Fibroblast of skin of right biceps (primary cell): ENCODE measurements at places on chromosomes 16 and 17.

- DNase-seq, result no peak
These were observed 1.1 kb downstream of the TOX3 start for GRCh38 chr16:52545898-52546266.

GRCh38 chr16:49738832-49739231, 117.1 kb downstream of the ZNF423 start:
- no peak for DNase-seq

GRCh38 chr17:17434477-17434876, 42.3 kb upstream of the MED9 start:
- no peak for DNase-seq

DNA sequence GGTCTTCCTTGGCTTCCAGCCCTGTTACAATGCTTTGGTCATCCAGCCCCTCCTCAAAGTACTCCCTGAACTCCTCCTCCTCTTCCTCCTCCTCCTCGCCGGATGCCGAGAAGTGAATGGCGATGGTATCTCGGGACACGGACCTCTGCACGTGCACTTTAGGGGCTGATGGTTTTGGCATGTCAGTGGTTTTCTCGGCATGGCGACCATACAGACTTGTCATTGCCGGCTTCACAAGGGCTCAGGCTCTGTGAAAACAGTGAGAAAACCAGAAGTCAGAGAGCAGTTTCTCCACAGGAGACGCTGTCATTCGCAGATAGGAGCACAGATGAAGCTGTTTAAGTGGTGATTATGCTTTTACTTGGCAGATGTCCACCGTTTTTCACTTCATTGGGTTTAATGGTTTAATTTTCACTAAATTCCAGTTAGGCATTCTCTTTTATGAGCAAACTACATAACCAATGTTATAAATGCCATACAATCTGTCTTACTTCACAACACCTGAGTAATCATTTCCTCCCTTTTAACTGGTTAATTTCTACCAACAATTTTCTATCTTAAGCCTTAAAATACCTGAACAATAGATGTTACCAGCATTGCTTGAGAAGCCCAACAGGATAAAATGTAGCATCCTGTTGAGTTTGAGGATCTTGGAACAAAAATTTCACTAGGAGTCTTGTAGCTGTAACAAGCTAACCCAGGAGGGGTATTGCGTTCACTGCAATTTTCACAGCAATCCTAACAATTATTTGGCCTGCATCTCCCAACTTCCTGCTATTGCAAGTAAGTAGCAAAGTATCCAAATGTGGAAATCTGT, 48.9 kb downstream of the TEX2 start:
- peak; percentile 51 for DNase-seq

DNA sequence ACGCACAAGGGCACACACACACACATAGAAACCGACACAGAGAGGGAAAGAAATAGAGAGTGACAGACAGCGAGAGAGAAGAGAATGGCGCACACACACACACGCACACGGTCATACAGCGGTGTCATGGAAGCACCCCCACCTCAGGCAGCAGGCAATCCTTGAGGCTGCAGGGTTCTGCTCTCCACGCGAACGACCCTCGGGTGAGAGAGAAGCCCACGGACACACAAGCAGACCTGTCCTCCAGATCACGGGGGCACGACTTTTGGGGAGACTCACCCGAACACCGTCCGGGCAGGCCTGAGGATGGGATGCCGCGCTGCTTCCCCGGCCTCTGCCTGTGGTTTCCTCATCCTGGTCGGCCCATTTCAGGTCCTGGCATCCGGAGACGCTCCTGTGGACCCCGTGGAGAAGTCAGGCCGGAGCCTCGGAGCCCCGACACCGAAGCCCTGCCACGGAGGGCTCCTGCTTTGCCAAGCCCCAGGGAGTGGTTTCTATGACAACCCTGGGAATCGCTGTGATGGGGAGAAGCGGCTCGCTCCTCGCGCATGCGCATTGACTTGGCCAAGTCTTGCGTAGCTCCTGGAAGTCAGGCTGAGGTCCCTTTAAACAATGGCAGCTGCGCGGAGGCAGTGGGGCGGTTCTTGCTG, 118.2 kb upstream of the KCNJ18 start:
- peak; percentile 79 for DNase-seq

DNA sequence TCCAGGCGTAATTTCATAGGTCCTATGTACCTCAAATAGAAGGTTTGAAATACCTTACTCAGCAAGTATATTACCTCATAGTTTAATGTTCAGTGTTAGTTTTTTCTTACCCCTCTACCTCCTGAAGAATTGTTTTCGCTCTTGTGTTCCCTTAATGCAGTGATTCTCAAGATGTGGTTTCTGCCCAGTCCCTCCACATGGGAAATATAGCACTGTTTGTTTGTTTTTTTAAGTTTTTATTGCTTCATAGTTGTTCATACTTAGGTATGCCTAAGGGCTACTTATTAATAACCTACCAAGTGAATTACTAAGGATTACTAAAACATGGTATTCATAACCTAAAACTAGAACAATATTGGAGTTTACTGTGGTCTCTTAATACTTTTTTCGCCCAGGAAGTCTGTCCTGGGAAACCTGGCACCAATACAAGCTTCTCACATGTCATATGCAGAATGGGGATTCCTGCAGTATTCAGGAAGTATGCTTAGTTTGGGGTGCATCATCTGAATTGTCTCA, 5.0 kb downstream of the RSPRY1 start:
- DNase-seq, result peak; percentile 33

DNA sequence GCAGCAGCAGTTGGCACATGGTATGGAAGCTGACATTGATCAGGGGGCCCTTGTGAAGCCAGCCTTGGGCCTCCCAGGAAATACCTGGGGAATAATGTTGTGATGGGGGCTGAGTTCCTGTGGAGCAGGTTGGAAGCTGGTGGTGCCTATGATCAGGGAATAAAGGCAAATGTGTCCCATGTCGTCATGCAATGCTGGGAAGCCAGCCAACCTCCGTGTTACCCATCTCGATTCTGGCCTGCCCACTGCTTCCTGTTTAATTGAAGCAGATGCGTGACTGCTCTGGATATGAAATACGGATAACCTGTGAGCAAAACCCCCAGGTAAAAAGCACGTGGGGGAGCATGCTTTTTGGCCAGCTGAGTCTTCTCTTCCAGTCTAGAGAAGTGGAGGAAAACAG, 580.4 kb upstream of the HSBP1 start:
- DNase-seq, result no peak

DNA sequence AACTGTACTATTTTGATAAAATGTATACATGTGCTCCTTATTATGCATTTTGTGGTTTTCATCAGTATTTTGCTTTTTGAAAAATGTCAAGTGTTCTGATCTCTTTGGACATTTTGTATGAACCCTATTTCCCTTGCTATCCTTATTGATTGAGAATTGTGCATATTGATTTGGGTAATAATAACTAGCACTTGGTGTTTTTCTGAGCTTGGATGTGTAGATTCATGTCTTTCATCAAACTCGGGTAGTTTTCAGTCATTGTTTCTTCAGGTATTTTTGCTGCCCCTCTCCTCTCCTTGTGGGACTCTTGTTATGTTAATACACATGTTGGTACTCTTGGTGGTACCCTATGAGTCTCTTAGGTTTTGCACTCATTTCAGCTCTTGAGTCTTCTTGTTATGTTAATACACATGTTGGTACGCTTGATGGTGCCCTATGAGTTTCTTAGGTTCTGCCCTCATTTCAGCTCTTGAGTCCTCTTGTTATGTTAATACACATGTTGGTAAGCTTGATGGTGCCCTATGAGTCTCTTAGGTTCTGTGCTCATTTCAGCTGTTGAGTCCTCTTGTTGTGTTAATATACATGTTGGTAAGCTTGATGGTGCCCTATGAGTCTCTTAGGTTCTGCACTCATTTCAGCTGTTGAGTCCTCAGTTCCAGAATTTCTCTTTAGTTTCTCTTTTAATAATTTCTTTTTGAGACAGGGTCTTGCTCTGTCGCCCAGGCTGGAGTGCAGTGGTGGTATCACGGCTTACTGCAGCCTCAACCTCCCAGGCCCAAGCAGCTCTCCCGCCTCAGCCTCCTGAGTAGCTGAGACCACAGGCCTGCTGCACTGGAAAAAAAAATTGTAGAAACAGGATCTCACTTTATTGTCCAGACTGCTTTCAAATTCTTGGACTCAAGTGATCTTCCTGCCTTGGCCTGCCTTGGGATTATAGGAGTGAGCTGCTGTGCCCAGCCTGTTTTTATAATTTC, 19.3 kb downstream of the ZNF750 start:
- DNase-seq, result no peak
